A549 treated with ZK216348 at 1 μM for 4 hours (cell line): ENCODE measurements at places on chromosomes 16 and 17. TPM values are rescaled to one million over a fixed set of nuclear protein-coding genes. Genes with fewer than 3 reads are reported as not detected.

Gene SLC5A10
- 0.18 to 0.52 TPM (median 0.28 TPM) in 5 replicates for total RNA-seq

Gene SEC14L1
- 37.0 to 58.8 TPM (median 49.5 TPM) in 5 replicates for total RNA-seq

Gene PRSS21
- not detected in 5 replicates for total RNA-seq

Gene CHTF8
- 106 to 141 TPM (median 134 TPM) in 5 replicates for total RNA-seq

Gene PARD6A
- total RNA-seq: 1.2 to 2.6 TPM (median 1.8 TPM) in 5 replicates

Gene SCNN1G
- total RNA-seq: 0.37 to 0.56 TPM (median 0.52 TPM) in 5 replicates

Gene TP53TG3F
- 0.07 to 0.26 TPM in 2 of 5 replicates, not detected in the others for total RNA-seq

Gene TMED6
- total RNA-seq: 0.15 TPM in 1 of 5 replicates, not detected in the others

Gene FBXW10B
- total RNA-seq: 2.1 to 4.6 TPM (median 2.9 TPM) in 5 replicates

Gene LGALS9B
- 0.15 TPM in 1 of 5 replicates, not detected in the others for total RNA-seq

Gene STAT5A
- total RNA-seq: 4.4 to 7.2 TPM (median 5.7 TPM) in 5 replicates

Gene KRT17
- 0.92 to 1.7 TPM (median 1.0 TPM) in 5 replicates for total RNA-seq

Gene TBC1D26
- total RNA-seq: not detected in 5 replicates

Gene TNP2
- total RNA-seq: not detected in 5 replicates

Gene DHX38
- 43.6 to 56.4 TPM (median 54.9 TPM) in 5 replicates for total RNA-seq

Gene WFDC1
- total RNA-seq: not detected in 5 replicates

Gene ABCA9
- not detected in 5 replicates for total RNA-seq

Gene CLTC
- total RNA-seq: 168 to 219 TPM (median 205 TPM) in 5 replicates

Gene SLC2A4
- total RNA-seq: 0.20 to 0.42 TPM (median 0.27 TPM) in 5 replicates

Gene KRTAP3-2
- not detected in 5 replicates for total RNA-seq

Gene PDILT
- total RNA-seq: not detected in 5 replicates

Gene ZG16
- total RNA-seq: not detected in 5 replicates

Gene PARN
- total RNA-seq: 33.6 to 45.6 TPM (median 40.6 TPM) in 5 replicates

Gene PRR35
- 0.11 to 0.20 TPM (median 0.13 TPM) in 4 of 5 replicates, not detected in the other for total RNA-seq

Gene TPSG1
- not detected in 5 replicates for total RNA-seq

Gene SULT1A4
- 24.2 to 43.1 TPM (median 28.8 TPM) in 5 replicates for total RNA-seq

Gene OR1A1
- not detected in 5 replicates for total RNA-seq

Gene KRT40
- total RNA-seq: not detected in 5 replicates

Gene FN3K
- 6.3 to 10.2 TPM (median 9.0 TPM) in 5 replicates for total RNA-seq

Gene KRT24
- total RNA-seq: not detected in 5 replicates

Gene ENO3
- 41.5 to 63.2 TPM (median 48.4 TPM) in 5 replicates for total RNA-seq
